ENCODE measurements at places on chromosomes 11 and 22.

DNA sequence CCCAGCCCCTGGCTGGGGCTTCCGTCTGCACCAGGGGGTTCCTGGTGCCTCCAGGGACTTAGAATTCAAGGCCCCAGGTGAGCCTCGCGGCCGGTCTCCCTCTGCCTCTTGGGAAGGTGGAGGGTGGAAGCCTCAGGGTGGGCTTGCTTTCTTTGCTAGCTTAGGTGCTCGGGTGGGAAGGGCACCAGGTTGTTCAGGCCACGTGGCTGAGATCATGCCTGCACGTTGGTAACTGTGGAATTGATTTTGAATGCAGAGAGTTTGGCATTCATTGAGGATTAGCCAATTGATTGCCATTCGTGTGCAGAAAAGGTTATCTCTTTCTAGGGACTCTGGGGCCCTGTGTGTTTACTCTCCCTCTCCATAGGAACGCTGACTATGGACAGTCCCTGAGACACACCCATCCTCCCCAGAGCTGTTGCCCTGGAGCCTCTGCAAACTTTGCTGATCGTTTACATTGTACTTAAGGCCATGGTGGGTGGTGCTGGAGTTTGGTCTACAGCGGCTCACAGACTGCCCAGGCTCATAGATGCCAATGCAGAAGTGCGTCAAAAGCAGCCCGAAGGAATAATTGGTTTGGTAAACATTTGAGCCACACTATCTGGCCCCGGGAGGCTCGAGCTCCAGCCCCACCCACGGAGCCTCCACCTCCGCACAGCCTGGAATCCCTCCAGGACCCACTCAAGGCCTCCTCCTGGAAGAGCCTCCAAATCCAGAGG is 1457.7 kb downstream of the BRD1 start:
- no peak for DNase-seq

DNA sequence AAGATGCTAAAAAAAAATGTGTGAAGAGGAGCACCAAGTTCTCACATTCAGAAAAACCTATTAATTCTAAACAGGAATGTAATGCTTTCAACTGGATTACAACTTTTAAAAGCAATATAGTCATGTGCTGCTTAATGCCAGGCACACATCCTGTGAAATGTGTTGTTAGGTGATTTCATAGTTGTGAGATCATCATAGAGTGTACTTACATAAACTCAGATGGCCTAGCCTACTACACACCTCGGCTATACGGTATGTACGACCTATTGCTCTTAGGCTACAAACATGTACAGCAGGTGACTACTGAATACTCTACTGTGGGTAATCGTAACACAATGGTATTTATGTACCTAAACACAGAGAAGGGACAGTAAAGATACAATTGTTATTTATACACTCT is 142.3 kb downstream of the RBFOX2 start:
- DNase-seq, result no peak

DNA sequence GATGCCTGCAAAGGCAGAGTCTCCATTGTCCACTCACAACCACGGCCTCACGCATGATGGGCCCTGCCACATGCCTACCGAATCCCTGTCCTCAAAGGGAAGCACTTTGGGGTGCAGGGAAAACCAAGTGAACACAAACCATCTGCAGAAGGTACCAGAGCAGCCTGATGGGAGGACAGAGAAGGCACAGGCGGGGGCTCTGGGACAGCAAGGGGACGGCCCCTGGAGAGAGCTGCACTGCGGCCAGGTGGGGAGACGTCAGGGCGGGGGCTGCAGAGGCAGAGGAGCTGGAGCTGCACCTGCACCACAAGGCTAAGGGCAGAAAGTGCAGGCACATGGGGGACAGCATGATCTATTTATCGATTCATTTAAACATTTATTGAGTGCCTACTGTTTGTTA is 1056.0 kb downstream of the TBC1D22A start:
- DNase-seq, result no peak

GRCh38 chr11:74820763-74821162 is 72.1 kb downstream of the RNF169 start:
- no peak for DNase-seq

DNA sequence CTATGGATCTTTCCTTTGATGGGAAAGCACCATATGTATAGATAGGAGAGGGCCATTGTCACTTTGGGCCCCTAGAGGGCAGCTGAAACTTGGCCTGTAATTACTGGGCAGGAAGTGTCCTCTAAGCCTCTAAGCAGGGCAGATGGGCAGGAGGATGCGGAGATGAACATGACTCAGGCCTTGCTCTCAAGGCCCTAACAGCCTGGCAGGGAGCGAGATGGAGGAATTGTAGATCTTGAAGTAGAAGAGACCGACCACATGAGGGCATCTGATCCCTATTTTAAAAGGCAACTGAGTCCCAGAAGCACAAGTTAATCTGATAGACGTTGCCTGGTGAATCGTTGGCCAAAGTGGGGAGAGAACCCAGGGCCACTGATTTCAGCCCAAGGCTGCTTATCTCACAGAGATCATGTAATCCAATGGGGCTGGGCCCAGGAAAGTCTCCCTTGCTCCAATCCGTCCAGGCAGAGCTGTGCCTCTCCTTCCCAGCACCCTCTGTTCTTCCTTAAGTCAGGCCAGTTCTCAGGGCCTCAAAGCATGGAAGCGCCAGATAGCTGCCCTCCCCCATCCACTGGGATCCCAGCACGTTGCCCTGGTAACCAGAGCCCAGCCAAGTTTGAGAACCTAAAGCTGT is 2.5 kb upstream of the SEPTIN3 start:
- DNase-seq, result no peak

GRCh38 chr11:65781152-65781961 is 581 bp upstream of the AP5B1 start:
- no peak for DNase-seq

GRCh38 chr22:43777286-43777685 is 34.8 kb downstream of the EFCAB6 start:
- DNase-seq, result no peak

- DNase-seq, result no peak
These were observed 7.7 kb downstream of the LHFPL7 start for GRCh38 chr22:24938741-24939341.

DNA sequence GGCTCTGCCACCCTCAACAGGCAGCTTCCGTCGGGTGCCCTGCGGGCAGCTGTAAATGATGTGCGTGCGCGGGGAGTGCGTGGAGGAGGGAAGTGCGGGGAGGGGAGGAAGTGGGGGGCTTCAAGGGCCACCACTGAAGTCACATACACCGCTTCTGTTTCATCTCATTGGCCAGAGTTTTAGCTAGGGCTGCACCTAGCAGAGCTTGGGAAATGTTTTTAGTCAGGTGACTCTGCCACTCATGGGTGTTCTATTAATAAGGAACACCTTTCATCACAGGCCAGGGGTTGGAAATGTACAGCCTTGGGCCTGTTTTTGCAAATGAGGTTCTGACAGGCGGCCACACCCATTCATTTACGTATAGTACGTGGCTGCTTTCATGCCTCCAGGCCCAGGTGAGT is 14.6 kb downstream of the FAM118A start:
- no peak for DNase-seq

DNA sequence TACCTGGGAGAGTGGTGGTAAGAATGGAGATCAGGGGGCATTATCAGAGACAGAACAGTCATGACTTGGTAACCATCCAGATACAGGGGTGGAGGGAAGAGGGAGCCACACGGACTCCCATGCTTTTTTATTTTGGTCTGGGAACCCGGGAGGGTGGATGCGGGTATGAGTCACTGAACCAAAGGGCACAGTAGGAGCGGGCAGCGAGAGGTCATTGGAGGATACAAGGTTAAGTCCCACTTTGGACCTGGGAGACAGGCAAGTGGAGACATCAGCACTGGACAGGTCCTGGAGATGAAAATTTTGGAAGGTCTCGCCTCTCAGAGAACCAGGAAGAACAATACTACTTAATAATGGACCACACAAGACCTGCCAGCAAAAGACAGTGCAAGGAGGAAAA is 6.7 kb downstream of the HDHD5 start:
- DNase-seq, result no peak

- DNase-seq, result no peak
These were observed 723.0 kb downstream of the KCNA4 start for GRCh38 chr11:29293825-29294224.

GRCh38 chr22:38570779-38571364 is 889 bp upstream of the DMC1 start:
- DNase-seq, result no peak

- no peak for DNase-seq
These were observed 177.9 kb downstream of the ETS1 start for GRCh38 chr11:128409476-128409875.

DNA sequence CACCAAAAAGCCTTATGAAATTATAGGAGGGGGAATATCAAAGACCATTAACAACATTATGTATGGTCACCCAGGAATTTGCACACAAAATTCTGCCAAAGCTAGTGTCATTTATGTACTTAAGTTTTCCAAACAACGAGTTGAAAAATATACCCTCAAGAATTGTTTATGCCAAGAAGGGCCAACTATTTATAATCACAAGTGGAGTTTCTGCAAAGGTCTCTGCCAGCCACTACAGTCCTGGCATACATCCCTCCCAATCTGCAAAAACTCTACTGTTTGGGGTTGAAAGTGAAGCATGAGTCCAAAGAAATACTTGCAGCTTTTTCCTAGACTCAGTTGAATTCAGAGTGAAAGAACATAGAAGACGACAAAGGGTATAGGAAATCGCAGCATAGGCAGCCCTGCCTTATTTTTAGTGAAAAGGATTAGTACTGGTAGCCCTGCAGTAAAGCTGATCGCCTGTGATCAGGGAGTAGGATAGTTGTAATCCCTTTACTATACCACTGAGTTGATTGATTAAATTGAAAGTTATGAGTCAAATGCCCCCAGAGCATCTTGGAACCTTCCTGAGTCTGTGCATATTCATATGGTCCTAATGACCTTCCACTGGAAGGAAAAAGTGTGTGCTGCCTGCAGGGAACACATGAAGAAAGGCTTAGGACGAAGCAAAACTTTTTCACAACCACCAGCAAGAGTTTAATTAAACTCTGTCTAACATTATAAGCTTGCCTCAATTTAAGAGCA is 144.0 kb downstream of the SPON1 start:
- DNase-seq, result no peak

- peak; percentile 51 for DNase-seq
These were observed 5.3 kb downstream of the CD44 start for GRCh38 chr11:35144136-35144741.

GRCh38 chr22:44709881-44710392 is 7.9 kb downstream of the PRR5 start:
- no peak for DNase-seq

DNA sequence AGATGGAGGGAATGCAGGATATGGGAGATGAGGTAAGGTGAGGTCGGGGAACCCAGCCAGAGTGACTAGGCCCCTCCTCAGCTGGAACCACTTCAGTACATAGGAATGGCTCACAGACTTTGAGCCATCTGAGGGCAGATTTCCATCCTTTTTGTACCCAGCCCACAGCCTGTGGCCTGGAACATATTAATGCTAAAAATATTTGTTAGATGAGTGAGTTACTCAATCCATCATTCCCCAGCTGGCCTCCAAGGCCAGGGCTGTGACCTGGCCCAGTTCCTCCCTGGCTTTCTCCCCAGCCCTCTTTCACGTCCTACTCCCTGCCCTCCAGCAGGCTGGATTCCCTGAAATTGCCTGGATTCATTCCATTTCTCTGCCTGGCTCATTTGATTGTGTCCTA is 57.2 kb upstream of the PRDM11 start:
- no peak for DNase-seq

GRCh38 chr11:64858467-64859263 is 14.2 kb upstream of the CDC42BPG start:
- no peak for DNase-seq

DNA sequence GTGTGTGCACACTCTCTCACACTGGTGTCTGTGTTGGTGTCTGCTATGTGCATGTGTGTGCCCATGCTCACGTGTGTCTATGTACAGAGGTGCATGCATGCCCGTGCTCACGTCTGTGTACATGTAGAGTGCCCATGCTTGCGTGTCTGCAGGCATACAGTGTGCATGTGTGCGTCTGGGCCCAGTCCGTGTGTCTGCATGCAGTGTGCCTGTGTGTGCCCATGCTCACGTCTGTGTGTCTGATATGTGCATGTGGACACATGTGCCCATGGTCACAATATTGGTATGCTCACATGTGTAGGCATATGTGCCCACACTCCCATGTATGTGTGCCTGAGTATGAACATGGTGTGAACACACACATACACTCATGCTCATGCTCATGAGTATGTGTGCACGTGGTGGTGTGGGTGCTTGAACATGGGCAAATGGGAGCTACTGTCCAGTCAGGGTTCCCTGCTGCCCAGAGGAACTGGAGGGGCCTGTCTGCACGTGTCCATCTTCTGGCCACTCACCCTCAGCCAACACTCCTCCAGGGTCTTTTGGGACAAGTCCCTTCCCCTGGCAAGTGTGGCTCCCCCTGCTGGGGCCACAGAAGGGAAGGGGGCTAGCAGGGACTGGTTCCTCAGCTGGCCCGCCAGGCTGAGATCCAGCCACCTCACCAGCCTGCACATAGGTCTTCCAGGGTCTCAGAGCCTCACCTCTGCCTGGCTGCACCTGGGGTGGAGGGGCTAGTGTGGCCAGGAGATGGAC is 7.3 kb upstream of the TBX1 start:
- DNase-seq, result no peak

DNA sequence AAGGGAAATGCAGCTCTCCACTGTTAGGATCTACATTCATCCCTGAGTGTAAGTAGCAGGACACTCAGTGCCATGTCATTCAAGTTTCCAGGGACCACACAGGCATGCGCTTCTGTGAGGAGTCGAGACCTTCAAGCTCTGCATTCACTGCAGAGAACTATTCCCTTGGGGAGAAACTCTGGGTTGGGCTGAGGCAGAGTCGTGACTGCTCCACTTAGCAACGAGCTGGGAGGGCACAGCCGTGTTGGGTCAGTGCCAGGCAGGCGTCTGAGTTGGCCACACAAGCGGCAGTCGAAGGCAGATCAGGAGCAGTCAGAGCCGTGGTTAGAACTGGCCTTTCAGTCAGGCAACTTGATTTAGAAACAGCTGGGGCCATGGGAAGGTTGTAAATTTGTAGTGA is 14.7 kb downstream of the MPEG1 start:
- DNase-seq, result no peak

DNA sequence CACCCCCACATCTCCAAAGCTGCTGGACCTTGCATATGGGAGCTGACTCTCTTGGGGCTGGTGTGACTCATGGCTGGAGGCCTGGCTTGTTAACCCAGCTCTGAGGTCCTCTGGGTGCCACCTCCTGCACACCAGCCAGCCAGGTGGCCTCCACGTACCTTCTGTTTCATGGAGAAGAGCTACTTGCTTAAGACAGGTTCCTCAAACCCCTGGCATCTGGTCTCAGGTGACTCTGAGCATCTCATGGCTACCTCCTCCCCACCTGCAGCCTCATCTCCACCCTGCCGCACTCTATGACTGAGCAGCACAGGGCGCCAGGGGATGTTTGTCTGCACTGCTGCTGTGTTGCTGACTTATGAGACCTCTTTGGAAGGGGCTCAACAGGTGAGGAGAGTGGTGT is 55.7 kb downstream of the BCR start:
- DNase-seq, result no peak

GRCh38 chr22:48979482-48979881 is 848.2 kb downstream of the BRD1 start:
- DNase-seq, result no peak

- DNase-seq, result no peak
These were observed 510 bp downstream of the CHRDL2 start for GRCh38 chr11:74730571-74731260.
